ENCODE measurements at places on chromosomes 7 and 10. TPM values are rescaled to one million over a fixed set of nuclear protein-coding genes. Genes with fewer than 3 reads are reported as not detected.

- no peak for DNase-seq
Observed at GRCh38 chr7:79084423-79084822, 369.0 kb downstream of the MAGI2 start.

DNA sequence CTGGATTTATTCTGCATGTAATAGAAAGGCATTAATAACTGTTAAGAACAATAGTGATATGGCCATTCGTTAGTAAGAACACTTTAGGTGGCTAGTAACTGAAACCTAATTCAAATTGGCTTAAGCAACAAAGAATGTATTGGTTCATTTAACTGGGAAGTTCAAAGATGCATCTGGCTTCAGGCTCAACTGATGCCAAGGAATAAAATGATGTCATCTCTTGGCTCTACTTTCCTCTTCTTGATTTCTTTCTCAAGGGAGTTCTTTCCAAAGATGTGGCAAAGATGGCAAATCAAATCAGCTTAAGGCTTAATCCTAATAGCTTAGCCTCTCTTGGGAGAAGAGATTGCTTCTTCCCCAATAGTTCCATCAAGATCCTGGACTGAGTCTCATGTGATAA is 51.6 kb downstream of the PIK3CG start:
- DNase-seq, result no peak

GRCh38 chr7:25262586-25262985 is 34.3 kb upstream of the NPVF start:
- DNase-seq, result no peak

DNA sequence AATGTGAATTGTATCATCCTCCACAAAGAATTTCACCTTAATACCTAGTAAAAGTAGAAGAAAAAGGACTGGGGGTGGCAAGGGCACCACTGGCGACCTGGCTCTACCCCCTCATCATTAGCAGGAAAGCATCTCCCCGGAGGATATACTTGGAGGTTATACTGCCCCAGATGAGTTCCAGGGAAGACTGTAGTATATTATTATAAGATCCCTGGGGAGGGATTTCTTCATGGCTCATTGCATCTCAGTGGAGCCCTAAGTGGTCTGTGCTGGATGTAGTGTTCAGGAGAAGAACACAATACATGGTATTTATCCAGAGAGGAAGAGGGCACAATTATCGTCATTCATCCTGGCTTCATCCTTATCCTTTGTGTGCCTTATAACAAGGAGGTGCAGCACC is 14.2 kb upstream of the DYNC1I1 start:
- DNase-seq, result no peak

Gene AKR1C8
- total RNA-seq, result 0.63 TPM

Gene MUC3A
- total RNA-seq, result not detected

Gene COBL
- not detected for total RNA-seq

DNA sequence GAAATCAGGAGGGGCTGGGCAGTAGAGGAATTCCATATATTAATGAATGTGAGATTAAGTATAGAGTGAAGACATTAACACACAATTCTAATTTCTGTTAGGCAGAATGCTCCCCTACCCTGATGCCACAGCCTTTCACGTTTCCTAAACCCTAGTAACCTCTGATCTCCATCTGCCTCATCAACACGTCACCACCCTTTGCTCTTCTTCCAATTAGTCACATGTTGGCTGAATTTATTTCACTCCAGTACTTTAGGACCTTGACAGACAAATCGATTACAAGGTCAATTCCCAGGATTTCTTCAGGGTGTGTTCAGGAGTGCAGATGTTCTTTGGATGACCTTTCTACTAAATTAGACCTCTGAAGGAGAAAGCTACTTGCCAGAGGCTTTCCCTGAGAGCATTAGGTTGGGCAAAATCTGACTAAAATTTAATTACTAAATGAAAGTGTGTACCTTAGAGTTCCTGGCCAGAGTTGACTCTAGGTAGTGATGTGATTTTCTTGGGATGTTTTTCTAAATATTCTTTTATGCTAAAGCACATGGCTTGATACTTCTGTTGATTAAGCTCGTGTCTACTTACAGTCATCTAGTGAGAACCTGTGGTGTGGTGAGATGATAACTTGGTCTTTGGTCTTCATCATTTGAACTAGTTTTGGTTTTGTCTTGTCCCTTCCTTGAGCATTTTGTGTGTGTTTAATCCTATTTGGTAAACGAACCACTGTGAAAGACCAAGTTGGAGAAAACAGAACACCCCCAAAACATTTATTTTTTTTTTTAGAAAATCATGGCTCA is 12.7 kb downstream of the AGR2 start:
- DNase-seq, result no peak

GRCh38 chr7:81638198-81638597 is 131.6 kb downstream of the HGF start:
- DNase-seq, result no peak

DNA sequence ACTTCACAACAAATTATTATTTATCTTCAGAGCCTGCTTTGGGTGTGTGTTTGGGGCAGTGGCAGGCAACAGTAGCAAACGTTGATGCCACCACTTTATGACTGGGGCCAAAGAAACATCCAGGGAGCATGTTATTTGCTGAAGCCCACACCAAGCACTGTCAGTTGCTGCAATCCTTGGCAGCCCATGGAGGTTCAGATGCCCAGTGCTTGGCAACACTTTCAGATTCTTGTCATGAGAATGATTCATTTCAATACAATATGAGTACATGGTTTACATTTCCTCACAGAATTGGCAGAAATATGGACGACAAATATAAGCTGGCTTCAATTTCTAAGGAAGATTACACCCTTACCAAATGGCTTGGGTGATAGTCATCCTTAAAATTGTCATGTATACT is 46.5 kb upstream of the GLI3 start:
- no peak for DNase-seq

DNA sequence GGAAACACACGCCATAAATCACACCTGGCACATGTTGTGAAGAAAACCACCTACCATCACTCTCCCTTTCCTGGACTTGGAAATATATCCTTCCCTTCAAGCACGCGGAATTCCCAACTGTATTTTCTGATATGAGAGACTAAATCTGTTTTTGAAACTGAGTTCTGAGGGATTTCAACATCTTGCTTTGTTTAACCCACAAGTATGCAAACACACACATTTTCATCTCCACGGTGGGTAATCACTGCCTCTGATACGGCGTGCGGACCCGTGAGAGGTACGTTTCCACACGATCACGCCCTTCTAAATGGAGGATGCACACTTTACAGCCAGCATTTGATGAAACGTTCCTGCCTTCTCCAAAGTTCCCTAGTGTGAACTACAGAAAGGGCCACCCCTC is 83.4 kb downstream of the ZRANB1 start:
- no peak for DNase-seq

GRCh38 chr10:108583877-108584276 is 1339.4 kb downstream of the XPNPEP1 start:
- DNase-seq, result no peak

DNA sequence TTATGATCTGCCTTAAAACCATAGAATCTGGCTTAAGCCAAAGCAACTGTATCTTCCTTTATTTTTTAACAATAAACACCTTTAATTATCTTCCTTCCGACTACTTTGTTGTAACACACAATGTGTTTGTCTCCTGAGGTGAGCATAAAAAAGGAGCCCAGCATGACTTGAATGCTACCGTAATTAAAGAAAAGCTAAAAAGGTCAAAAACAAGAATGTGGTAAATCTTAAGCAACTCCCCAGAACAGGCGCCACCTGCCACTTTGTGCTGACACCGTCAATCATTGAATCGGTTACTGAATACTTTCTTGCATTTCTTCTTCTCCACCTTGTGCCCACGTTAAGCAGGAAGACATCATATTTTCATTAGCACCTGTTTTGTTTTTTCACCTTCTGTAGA is 569.9 kb upstream of the C7orf33 start:
- no peak for DNase-seq

DNA sequence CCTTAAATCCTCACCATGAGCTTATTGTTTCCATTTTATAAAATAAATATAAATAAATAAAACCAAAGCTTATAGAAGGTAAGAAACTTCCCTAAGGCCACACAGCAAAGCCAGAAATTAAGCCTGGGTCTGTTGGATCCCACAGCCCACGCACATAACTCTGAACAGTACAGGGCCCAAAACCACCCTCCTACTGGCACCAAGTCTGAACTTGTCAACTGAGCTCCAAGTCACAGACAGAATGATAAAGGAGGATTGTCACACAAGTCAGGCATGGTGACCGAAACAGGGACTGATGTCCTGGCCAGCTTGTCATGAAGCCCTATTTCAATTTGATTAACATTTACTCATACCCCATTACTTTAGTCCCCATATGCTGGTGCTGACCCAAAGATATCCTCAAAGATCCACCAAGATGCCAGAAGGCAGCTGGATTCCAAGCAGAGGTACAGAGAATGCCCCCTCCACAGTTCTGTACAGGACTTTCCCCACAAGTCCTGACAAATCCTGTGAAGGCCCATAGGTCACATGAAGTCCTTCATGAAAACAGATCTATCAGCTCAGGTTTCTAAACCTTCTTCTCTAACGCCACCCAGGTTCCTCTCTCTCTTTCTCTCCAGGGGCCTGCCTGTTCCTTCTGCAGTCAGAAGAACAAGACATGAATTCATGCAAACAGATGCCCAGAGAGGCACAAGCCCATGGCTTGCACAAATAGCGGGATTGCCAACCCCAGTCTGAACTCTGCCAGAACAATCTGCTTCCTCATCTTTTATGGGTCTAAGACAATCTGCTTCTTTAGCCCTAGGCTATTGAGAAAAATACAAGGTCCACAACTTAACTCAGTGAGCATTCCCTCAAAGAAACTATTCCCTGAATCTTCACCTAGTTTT is 60.9 kb downstream of the GLI3 start:
- DNase-seq, result no peak

DNA sequence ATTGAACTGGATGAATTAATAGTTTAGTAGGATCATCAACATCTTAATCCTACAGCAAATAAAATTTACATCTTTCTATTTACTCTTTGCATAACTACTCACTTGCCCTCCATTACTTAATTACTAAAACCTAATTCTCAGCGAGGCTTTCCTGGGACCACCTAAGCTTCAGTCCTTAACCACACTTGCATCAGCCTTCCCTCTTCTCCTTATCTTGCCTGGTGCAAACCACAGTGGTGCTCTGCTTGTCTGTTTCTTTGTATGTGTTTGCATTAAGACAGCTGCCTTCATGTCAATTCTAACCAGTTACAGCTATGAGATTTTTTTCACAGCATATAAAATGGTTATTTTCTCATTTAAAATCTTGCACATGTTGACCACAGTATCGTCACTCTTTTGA is 72.6 kb upstream of the ZNF92 start:
- DNase-seq, result no peak

Gene CCDC3
- total RNA-seq, result 0.18 TPM

DNA sequence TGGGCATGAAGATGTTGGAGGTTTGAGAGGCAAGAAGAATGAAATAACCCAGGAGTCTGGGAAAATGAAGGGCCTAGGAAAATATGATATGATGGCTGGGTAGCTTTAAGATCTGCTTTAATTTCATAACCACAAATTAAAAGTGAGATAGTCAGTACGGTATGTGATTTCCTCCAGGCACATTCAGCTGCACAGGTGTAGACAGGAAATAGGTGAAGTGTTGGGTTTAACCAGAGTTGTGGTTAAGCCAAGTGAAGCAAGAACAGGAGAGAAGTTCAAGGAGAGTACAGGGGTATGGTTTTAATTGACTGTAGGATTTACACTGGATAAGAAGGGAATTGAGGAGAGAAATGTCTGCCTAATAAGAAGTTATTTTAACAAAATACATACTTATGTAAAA is 2.6 kb downstream of the PNLIPRP3 start:
- DNase-seq, result no peak

DNA sequence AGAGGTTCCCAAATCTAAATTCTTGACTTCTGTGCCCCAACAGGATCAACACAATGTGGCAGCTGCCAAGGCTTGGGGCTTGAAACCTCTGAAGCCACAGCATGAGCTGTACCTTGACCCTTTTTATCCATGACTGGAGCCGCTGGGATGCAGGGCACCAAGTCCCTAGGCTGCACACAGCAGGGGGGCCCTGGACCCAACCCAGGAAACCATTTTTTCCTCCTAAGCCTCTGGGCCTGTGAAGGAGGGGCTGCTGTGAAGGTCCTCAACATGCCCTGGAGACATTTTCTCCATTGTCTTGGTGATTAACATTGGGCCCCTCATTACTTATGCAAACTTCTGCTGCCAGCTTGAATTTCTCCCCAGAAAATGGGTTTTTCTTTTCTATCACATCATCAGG is 72.6 kb downstream of the FOXP2 start:
- DNase-seq, result no peak

DNA sequence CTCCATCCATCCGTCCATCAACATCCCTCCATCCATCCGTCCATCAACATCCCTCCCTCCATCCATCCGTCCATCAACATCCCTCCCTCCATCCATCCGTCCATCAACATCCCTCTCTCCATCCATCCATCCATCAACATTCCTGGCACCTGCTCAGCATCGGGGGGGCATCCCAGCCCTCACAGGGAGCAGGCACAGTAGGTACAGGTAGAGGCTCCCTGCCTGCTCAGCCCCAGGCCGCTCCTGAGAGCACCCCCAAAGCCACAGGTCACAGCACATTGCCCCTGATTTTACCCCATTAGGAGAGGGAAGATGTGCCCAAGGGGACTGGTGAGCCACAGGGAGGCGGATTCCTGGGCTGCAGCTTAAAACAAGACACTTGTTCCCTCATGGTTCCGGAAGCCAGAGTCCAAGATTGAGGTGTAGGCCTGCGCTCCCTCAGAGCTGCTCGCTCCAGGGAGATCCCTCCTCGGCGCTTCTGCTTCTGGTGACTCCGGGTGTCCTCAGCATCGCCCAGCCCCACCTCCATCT is 21.1 kb upstream of the CFAP46 start:
- no peak for DNase-seq

Gene HOXA3
- total RNA-seq, result not detected

- no peak for DNase-seq
Observed at GRCh38 chr10:32060347-32060746, 4.1 kb upstream of the KIF5B start.

DNA sequence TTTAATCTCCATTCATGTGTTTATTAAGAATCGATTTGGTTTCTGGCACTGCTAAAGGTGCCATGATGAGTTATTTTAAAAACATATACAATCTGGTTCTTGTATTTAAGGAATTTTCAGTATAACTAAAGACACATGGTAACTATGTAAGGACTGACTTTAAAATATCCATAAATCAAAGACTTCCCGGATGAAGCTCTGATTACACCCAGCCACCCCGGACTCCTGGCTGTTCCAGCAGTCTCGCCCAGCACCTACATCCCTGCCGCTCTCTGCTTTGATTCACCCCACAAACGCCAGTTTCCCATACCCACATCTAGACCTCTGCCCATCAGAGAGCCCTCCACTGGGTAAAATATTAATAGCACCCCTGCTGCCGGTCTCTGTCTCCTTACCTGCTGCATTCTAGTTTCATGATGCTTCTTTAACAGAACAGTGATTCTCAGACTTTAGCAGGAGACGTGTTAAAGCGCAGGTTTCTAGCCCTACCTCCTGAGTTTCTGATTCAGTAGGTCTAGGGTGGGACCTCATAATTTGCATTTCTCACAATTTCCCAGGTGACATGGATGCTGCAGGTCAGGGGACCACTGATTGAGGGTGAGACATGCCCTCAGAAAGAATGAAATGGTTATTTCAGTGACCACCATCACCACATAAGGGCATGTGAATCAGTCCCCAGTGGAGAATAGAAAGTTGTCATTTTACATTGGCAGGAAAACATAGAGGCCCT is 185.7 kb downstream of the KIAA1217 start:
- no peak for DNase-seq

Gene AGAP5
- total RNA-seq, result 9.3 TPM

All from activated CD4-positive, alpha-beta memory T cell treated with anti-CD3 and anti-CD28 coated beads, Interleukin-2, amount 10 ng/mL, durations not matched to agents 7 days and 5 days (primary cell).